ENCODE measurements at places on chromosomes 7 and 10.

- no peak for DNase-seq
Measured at GRCh38 chr10:60323162-60323561, 66.5 kb downstream of the ANK3 start.

DNA sequence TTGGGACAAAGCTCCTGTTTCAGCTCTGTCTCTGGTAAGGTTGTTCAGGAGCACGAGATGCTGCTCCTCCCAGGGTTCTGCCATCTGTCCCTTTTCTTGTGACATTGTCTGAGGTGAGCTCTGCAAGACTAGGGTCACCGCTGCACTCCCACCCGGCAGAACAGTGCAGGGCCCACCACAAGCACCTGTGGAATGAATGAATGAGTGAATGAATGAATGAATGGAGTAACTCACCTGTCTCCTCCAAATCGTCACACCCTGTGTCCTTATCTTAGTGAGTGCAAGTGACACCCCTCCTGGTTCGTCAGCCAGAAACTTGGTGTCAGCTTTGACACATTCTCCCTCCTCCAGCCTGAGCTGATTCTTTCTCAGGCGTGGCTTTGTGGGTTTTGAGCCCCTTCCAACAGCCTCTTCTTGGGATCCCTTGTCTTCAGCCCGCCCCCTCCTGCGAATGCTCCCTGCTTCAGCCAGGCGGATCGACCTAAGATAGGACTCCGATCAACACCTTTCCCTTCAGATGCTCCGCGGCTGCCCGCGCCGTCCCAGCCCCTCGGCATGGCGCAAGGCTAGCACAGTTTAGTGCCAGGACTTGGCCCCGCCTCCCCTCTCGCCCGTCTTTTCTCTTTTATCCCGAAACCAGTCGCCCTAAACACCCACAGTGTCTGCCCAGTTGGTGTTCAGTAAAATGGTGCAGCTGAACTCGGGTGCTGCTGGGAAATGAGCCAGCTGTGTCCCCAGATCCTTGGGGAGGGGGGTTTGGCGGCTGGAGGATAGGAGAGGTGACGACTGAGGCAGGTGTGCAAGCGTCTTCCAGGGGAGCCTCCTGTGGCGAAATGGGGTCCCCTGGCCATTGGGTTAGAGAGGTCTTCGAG is 89.3 kb downstream of the BEND7 start:
- peak; percentile 10 for DNase-seq

- no peak for DNase-seq
Measured at GRCh38 chr10:29344073-29344820, 55.4 kb downstream of the LYZL1 start.

GRCh38 chr7:74284781-74285259 is 4.4 kb upstream of the CLIP2 start:
- DNase-seq = no peak

GRCh38 chr7:18552943-18553604 is 57.5 kb downstream of the HDAC9 start:
- peak; percentile 93 for DNase-seq

Data from NCI-H1092 treated with DMSO at 0.1 percent for 48 hours (cell line).